ENCODE measurements at places on chromosomes 7 and 10. TPM values are rescaled to one million over a fixed set of nuclear protein-coding genes. Genes with fewer than 3 reads are reported as not detected.

GRCh38 chr10:5655121-5655520, 11.3 kb downstream of the ASB13 start:
- no peak for DNase-seq

- no peak for DNase-seq
Observed at GRCh38 chr10:4279655-4280054, 494.6 kb upstream of the KLF6 start.

- no peak for DNase-seq
Observed at GRCh38 chr10:114718374-114718773, 60.3 kb upstream of the ABLIM1 start.

DNA sequence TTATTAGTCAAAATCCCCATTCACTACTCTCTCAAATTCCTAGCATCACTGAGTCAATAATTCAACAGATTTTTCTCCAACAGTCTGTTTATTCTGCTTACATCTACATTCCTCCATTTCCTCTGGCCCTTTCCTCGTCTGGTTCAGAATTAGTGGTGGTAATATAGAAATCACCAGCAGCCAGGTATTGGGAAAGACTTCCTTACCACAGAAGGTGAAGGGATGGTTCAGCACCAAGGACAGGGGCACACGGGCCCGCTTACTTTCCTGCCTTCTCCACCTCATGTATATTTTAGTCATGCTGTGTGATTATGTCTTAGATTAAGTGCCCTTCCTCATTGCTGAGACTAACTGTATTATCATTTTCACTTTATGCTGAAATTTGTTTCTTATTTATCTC, 70.4 kb upstream of the APBB1IP start:
- DNase-seq: peak; percentile 3

- no peak for DNase-seq
Observed at GRCh38 chr10:686155-686931, 3.1 kb downstream of the DIP2C start.

The ZPBP gene
- not detected for total RNA-seq

- no peak for DNase-seq
Observed at GRCh38 chr7:11648980-11649379, 183.0 kb downstream of the THSD7A start.

- no peak for DNase-seq
Observed at GRCh38 chr10:127492607-127493250, 56.4 kb upstream of the NPS start.

GRCh38 chr10:35416619-35417312, 80.5 kb downstream of the CCNY start:
- no peak for DNase-seq

- no peak for DNase-seq
Observed at GRCh38 chr7:71612911-71613310, 481.0 kb downstream of the GALNT17 start.
